ENCODE measurements at places on chromosomes 2 and 18.

DNA sequence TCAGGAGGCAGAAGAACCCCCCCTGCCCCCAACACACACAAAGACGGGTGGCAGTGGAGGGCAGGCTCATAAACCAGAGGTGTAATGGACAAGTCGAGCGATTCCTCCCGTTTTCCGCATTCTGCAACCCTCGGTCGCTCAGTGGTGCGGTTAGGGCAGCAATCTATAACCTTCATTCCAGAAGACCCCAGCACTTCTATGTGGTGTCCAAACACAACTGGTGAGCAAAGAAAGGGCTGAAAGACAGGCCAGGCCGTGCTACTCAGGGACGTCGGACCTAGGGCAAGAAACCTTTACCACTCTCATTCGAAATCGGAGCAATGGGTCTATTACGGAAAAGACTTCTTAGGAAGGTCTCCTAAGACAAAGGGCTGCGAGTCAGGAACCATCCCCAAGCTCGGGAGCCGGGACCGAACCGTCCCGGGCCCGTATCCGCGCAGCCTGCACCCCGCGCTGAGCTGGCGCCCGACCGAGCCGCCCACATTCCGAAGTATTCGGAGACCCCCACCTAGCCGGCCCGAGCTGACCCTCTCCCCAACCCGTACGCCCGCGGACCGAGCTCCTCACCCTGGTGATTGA, 568 bp downstream of the ARL5A start:
- no peak for DNase-seq

DNA sequence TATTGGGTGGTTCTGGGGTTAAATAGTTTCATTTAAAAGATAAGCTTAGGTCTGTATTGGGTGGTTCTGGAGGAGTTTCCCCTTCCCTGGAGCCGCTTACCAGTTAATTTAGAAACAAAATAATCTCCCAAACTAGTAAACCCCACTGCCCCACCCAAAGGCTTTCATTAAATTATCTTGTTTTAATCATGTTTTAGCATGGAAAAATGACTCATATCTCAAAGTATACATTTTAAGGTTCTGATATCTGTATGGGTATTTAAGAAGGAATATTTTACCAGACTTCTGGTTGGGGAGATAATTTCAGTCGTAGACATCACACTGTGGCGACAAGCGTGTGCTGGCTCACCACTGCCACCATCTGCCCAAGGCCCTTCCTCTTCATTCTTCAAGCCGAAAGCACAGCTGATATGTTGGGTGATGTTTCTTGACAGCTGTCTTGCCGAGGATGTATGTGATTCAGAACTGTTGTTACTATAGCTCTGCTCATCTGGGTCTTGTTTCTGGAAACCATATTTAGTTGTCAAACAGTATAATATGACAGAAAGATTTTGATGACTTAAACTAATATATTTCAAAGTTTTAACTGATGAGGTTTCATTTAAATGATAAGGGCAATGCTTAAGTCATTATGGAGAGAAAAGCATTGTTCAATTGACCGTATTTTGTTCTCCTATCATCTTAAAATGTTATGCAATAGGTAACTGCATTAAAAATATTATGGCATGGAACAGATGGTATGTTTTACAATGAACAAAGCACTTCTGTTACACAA, 5.1 kb downstream of the FIGLA start:
- DNase-seq = no peak

DNA sequence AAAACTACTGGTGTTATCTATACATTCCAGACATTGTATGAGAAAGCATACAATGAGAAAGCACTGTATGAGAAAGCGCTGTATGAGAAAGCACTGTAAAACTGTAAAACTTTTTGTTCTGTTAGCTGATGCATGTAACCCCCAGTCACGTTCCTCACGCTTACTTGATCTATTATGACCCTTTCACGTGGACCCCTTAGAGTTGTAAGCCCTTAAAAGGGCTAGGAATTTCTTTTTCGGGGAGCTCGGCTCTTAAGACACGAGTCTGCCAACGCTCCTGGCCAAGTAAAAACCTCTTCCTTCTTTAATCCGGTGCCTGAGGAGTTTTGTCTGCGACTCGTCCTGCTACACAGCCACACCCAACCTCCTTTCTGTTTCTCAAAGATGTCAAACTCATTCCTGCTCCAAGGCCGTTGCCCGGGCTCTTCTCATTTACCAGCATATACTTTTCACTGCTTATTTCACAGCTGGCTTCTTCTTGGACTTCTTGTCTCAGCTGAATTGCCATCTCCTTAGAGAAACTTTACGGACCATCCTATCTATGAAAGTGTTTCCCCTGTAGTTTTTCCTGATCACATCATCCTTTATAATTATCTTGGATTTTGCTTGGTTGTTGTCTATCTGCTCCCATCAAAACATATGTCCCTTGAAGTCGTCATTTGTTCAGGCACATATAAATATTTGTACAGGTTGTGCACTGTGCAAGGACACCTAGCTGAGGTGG, 29.8 kb upstream of the YES1 start:
- DNase-seq = no peak

DNA sequence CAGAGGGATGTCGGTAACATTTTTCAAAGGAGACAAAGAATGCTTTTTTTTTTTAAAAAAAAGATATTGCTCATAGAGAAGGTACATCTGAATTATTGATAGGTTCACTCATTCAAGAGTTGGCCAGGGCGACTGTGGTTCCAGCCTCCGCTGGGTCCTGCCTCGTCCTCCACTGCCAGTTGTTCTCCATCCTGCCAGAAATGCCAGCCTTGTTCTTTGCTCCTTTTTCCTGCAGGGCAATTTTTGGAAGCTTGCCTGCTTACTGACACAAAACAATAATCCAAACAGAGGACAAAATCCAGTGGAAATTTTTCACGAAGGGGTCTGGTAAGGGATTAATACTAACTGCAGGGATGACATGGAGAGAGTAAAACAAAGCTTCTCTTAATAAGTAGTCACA, 1113.0 kb downstream of the CBLN2 start:
- DNase-seq = no peak

DNA sequence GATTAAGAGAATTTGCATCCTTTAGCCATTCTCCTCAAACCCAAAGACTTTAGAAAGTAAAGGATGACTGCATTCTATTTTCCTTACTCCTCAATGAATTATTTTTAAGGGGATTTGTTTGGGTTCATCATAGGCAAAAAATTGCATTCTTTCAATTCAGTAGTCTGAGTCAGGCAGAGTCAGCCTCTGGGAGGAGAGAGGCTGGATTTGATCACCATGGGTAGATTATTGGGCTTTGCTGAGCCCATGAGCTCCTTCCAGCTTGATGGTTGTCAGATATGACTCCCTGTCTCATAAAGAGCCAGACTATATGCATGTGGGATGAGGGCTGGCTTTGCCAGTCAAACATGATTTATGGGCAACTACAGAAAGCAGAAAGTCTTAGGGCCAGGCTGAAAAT, 101.2 kb downstream of the KCNS3 start:
- no peak for DNase-seq

DNA sequence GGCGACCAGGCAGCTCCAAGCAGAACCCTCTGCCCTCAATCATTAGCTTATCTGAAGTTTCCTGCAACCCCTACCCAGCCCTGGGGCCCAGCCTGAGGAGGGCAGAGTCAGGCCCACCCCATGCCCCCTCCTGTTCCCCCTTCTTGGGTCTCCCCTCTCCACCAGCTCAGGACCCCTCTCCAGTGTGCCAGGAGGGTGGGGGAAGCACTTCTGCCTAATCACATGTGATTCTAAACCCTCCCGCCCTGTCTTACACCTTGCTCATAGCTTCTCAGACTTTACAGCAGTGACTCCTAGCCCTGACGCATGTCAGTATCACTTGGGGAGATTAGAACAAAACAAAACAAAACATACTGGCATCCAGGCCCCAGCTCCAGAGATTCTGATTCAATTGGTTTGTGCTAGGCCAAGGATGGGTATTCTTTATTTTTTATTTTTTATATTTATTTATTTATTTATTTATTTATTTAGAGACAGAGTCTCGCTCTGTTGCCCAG, 42.5 kb upstream of the ASAP2 start:
- DNase-seq = no peak

DNA sequence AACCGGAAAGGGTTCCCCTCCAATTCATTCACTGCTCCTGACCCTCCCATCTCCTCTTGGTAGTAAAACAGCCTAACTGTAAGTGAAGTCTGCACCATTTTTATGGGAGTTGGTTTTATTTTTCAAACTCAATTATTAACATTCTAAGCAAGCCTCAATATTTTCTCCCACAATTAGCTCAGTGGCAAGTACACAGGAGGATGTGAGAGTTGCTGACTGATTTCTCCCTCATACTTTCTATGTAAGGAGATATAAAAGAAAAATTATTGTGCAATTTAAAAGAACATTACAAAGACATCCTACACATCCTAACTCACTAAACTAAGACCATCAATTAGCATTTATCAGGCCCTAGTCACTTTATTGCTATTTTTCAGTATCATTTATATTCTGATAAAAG, 73.9 kb downstream of the PIAS2 start:
- no peak for DNase-seq

DNA sequence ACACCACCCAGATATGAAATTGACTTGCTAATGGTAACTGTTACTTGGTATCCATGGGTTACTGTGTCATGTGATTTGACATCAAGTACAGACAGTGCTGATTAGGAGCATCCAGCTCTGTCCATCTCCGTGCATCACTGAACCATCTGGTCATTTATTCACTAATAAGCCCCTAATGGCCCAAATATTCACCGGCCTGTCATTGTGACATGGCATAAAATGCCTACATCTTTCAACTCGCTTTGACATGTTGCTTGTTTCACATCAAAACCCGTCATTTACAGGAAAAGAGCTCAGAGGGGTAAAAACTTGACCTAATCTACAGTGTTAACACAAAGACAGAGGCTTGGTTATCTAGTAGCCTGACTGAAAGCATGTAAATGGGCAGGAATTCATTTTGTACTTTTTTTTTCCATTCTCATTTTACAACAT, 308.9 kb upstream of the ATP5MC3 start:
- DNase-seq = no peak

- no peak for DNase-seq
These were observed 84.7 kb downstream of the GATA6 start for GRCh38 chr18:22254088-22254487.

- DNase-seq = no peak
These were observed 39.1 kb downstream of the MRPL35 start for GRCh38 chr2:86238354-86238753.

- no peak for DNase-seq
These were observed 84.0 kb downstream of the ZBTB7C start for GRCh38 chr18:48325115-48325665.

- no peak for DNase-seq
These were observed 28.3 kb downstream of the REEP1 start for GRCh38 chr2:86308984-86309695.

DNA sequence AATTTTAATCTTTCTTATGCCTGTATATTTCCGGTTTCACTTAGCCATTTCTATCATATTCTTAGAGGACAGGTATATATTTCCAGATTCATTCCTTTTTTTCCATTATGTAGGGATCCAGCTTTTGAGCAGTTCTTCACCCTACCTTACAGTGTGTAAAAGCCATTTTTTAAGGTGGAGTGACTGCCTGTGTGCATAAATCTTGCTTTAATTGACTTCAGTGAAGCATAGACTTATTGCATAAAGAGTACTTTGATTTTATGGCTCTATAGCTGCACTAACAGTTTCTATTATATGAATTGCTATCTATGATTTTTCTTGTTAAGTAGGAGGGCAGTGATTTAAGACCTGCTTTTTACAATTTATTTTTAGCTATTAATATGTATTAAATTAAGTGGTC, 132.6 kb downstream of the NYAP2 start:
- no peak for DNase-seq

- DNase-seq = no peak
These were observed 28.5 kb downstream of the CYP27C1 start for GRCh38 chr2:127191331-127192219.

- no peak for DNase-seq
These were observed 1101.0 kb upstream of the GYPC start for GRCh38 chr2:125554956-125555355.

- DNase-seq = no peak
These were observed 164.1 kb upstream of the FOSL2 start for GRCh38 chr2:28228434-28228995.

DNA sequence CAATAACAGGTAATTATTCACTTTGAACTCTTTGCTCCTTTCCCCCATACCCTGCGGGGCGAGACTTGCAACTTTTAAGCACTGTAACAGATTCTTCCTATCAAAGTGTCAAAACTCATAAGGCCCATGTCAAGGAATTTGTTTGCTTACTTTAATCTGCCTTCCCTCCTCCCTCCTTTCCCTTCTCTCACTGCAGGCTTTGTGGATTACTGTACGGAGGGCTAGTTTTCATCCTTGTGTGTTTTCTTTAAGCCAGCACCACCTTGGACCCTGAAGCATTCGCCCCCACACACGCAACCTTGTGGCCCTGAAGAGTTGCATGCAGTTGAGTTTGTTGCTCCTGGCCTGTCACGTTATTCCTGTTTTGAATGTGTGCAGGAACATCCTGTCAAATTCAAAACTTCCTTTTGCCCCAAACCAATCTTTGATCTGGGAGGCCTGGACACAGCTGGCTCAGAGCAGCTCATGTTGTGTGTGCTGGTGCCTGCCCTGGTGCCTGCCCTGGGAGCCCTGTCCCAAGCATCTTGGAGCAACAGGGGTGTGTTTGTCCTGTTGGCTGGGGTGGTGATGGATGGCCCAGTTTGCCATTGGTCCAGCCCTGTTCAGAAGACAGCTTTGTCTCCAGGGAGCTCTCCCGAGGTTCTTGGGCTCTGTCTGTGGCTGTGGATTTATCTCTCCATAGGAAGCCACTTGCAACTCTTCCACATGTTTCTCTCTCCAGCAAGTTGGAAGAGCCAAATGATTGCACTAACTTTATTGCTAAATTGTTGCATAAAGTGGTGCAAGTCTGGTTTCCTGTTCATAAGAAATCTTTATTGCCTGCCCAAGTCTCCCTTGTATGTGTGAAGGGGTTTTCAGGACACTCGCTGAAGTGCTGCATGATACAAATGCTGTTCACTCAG, 199.6 kb downstream of the VAPA start:
- no peak for DNase-seq

All from smooth muscle cell of the brain vasculature (primary cell).